Astrocyte (in vitro differentiated cells and primary cell): ENCODE measurements at places on chromosomes 11 and 22. TPM values are rescaled to one million over a fixed set of nuclear protein-coding genes. Genes with fewer than 3 reads are reported as not detected.
A peak's percentile ranks its signal among the peaks of the same experiment; 100 is the strongest.

GRCh38 chr11:124740277-124740882 is 638 bp downstream of the NRGN start:
- no peak for DNase-seq

Gene TRIM49
- 0.24 and 0.32 TPM in 2 replicates for total RNA-seq

Gene KRTAP5-11
- not detected in 2 replicates for total RNA-seq

DNA sequence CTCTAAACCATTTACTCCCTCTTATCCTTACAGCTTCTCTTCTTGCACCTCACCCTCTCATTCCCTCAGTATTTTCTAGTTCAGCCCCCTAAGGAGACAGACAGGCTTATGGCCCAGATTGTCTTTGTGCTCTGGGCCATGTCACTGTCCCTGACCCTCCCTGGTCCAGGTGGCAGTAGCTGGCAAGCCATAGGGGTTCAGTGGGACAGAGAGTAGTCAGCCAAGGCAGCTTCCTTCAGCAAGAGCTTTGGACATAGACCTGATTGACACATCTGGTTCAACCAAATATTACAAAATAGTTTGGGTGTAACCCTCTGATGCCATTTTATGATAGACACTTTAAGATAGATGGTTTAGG is 53.9 kb downstream of the NCAM1 start:
- no peak for DNase-seq

DNA sequence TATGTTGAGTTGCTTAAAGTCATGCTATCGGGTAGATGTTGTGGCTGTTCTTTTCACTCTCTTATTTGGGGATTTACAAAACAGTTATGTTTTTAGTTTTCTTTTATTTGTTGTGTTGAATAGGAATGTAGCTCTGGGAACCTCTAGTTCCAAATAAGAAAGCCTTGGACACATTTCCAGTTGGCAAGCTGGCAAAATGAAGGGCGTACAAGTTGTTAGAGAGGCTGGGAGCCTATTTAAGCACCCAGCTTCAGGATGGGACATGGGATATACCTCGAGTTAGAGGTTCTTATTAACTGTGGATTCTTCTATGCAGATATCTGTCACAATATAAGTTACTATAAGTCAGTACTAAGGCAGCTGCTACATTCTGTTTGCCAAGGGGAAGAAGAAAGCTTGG is 22.8 kb downstream of the PPARA start:
- no peak for DNase-seq

DNA sequence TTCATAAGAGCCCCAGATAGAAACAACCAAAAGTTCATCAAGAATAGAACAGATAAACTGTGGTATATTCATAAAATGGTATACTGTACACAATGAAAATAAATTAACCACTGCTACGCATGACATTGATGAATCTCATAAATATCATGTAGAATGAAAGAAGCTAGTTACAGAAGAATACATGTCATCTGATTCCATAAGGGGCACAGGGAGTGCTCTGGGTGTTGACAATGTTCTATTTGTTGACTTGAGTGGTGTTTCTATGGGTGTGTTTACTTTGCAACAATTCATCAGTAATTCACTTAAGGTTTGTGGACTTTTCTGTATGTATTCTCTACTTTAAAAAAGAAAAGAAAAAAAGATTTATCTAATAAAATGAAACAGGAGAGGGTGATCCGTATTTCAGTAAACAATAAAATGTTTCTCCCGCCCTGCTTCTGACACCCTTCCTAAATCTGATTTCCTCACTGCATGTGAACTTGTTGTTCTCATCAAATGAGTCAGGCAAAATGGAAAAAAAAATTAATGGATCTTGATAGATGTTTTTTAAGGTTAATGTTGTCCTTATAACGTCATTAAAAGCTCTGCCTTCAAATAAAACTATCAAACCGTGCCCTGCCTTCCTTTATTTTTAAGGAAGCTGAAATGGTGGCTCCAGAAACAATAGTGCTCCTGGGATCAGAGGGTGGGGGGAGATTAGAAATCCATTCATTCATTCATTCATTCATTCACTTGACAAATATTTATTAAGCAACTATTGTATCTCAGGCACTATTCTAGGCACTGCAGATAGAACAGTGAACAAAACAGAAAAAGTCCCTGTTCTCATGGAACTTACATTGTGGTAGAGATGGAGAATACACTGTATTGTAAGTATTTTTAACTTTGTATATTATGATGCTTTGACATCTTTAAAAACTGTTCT is 77.2 kb upstream of the CD44 start:
- no peak for DNase-seq

Gene TYMP
- 3.3 and 3.7 TPM in 2 replicates for total RNA-seq

Gene DNAJB13
- 1.2 and 1.3 TPM in 2 replicates for total RNA-seq

DNA sequence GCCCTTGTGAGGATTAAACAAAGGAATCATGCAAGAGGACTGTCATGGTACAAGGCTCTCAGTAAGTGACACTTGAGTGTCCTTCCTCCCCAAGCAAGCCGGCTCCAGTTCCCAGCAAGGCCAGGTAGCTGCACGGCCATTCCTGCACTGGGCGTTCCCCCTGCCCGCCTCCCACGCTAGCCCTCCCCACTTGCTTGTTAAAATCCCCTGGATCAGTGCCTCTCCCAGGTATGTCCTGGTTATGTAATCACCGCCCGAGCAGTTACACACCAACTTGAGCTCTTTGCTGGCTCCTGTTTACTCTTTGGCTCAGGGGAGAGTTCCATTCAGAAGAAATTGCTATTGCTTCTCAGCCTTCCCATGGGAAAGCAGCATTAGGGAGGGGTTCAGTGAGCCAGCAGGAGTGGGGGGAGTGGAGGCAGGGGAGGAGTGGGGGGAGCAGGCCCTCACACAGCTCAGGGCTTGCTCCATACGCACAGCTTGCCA is 19.4 kb upstream of the MYEOV start:
- no peak for DNase-seq

DNA sequence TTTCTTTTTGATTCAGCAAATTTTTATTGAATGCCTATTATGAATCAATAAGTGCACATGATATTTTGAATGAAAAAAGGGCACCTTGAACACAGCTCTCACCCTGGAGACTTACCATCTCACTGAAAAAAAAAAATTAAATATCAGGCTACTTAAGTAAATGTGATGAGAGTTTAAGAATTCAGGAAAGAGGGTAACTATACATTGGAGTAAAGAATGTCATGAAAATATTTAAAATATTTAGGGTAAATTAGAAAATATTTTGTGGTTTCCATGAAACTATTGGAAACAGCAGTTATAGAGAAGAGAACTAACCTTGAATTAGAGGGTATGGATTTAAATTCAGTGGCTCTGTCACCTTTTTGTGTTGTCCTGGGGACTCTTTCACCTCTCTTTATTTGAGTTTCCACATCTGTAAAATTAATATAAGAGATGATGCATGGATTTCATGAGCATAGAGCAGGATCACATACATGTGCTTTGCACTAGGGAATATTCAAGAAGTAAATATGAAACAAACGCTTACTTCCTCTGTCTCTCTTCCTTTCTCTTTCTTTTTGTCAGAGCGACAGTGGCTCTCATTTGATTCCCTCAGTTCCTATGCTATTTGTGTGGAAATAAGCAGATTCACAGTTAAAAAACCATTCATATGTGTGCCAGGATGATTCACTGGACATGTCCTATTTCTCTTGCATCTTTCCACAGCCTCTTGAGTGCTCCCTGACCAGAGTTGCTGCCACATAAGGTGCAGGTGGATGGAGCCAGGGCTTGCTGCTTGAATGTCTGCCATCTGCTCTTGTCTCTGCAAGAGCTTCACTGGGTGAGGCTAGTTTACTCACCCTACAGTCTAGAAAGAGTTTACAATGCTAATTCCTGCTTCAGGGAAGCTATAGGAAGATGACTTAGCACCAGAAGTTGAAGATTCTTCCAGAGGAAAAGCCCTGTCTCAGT is 533.1 kb downstream of the ETS1 start:
- DNase-seq: peak; percentile 55

GRCh38 chr22:27129266-27129665 is 471.9 kb downstream of the MIAT start:
- peak; percentile 86 for DNase-seq

DNA sequence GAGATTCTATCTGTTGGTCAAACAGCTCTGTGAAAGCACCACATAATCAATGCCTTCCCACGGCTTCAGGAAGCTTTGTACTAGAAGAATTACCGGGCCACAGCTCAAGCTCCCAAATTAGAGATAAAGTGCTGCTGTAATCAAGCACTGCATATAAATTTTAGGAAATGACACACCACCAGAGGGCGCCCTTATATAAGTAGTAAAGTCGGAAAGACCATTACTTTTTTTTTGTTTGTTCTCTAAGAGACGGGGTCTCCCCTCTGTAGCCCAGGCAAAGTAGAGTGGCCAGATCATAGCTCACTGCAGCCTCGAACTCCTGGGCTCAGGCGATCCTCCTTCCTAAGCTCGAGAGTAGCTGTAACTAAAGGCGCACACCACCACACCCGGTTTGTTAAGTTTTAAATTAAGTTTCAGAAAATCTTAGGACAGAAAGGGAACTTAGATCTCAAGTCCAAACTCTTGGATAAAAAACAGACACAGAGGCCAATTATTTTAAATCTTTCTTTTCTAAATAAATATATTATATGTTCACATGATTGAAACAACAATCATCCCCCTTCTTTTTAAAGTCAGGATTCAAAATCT is 32.6 kb downstream of the PRCP start:
- DNase-seq: peak; percentile 57

GRCh38 chr11:127255209-127255608 is 254.6 kb upstream of the KIRREL3 start:
- DNase-seq: no peak

DNA sequence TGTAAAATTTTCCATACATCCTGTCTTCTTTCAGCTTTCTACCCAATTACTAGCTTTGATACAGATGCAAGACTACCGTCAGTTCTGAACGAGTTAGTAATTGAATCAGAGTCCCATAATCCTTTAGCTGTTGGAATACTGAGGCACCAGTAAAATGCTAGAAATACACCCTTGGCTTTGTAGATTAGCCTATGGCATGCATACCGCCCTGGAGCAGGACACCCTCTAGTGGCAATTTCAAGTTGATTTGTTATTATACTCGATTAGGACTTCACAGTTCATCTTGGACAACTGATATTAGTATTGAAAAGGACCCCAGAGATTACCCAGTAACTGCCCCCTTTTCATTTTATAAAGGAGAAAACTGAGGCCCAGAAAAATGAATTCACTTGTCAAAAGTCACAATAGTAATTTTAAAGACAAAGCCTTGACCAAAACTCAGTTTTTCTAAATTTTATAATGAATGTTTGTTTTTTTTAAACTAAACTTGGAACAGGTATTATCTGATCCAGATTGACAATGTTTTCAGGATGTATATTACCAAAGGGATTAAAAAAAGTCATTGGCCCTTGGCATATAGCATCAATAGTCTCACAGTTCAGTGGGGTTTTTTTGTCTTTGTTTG is 72.6 kb downstream of the HIPK3 start:
- DNase-seq: peak; percentile 43

Gene RANGAP1
- total RNA-seq: 68.4 and 77.8 TPM in 2 replicates

- DNase-seq: no peak
Measured at GRCh38 chr11:123186286-123186685, 8.8 kb downstream of the CLMP start.

- no peak for DNase-seq
Measured at GRCh38 chr11:88013508-88014065, 161.7 kb downstream of the RAB38 start.

DNA sequence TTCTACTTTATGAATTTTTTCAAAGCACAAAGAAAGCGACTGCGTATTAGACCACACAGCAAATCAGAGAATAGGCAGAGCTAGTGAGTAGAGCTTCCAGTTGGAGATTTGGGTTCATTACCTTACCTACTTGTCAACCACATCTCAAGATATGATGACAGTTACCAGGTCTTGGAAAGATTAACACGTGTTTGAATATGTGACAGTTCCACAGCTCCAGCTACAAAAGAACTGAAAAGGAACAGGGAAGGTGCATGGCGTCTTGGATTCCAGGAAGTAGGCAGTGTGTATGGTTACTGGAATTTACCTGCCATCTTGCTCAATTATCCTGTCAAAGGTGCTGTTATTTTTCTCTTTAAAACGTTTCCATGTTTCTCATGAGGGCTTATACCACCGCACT is 5.3 kb downstream of the TIRAP start:
- no peak for DNase-seq

- DNase-seq: no peak
Measured at GRCh38 chr11:128509621-128510389, 77.6 kb downstream of the ETS1 start.
